ENCODE measurements at places on chromosomes 5 and 9. TPM values are rescaled to one million over a fixed set of nuclear protein-coding genes. Genes with fewer than 3 reads are reported as not detected.

DNA sequence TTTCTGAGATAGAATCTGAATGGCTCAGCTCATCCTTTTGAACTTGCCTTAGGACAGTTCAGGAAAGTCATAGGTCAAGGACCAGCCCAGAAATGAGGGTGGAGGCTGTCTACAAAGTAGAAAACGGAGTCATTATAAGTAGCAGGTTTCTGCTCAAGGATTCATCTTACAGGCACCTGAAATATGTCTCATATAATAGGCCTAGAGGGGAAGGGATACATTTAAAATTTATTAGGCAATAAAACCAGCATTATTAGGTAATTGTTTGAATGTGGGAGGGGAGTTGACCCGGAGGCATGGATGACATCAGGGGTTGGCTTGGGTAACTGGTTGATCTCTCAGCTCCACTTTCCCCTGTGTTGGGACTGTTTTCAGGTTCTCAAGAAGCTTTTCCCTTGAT lies 11.9 kb upstream of the GALNT10 start:
- no peak for DNase-seq

GRCh38 chr5:84599964-84600363 lies 215.3 kb upstream of the EDIL3 start:
- no peak for DNase-seq

- peak; percentile 6 for DNase-seq
Observed at GRCh38 chr9:100294806-100295205, 57.9 kb downstream of the TEX10 start.

DNA sequence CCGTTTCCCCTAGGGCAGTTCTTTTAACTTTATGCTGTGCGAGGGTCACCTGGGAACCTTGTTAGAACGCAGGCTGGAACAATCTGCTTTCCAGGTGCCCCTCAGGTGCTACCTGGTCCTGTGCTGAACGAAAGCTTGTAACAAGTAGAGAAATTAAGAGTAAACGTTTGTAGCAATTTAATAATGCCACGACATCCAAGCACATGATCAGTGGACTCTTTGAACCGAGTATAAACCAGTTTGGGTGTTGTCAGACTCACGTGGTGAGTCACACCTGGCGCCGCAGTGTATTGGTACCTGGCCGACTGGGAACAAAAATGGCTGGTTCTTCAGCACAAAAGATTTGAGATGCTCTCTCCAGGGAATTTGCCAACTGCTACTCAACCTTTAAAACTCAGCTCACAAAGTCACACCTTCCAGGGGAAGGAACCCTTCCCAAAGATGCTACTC lies 926 bp upstream of the MYO10 start:
- DNase-seq, result no peak

DNA sequence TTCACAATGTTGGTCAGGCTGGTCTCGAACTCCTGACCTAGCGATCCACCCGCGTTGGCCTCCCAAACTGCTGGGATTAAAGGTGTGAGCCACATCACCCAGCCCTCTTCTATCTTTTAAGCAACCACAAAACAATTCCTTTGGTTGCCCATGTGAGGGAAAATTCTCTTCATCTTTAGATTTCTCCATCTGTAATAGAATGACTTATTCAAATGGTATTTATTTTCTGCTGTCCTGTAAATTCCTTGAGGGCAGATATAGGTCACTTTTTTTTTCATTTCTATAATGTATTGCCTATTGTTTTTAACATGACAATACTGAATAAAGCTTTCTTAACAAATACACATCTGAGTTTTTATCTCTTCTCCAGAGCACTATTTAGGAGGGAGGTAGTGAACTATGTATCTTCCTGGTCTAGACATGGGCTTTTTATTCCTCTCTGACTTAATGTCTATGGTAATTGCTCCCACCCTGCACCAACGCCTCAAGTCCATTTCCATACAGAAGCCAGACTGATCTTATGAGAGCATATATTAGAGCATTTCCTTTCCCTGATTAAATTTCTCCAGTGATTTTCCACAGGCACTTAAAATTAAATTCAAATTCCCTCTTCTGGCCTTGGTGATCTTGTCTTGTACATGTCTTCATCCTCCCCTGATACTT lies 595.6 kb downstream of the CAAP1 start:
- no peak for DNase-seq

DNA sequence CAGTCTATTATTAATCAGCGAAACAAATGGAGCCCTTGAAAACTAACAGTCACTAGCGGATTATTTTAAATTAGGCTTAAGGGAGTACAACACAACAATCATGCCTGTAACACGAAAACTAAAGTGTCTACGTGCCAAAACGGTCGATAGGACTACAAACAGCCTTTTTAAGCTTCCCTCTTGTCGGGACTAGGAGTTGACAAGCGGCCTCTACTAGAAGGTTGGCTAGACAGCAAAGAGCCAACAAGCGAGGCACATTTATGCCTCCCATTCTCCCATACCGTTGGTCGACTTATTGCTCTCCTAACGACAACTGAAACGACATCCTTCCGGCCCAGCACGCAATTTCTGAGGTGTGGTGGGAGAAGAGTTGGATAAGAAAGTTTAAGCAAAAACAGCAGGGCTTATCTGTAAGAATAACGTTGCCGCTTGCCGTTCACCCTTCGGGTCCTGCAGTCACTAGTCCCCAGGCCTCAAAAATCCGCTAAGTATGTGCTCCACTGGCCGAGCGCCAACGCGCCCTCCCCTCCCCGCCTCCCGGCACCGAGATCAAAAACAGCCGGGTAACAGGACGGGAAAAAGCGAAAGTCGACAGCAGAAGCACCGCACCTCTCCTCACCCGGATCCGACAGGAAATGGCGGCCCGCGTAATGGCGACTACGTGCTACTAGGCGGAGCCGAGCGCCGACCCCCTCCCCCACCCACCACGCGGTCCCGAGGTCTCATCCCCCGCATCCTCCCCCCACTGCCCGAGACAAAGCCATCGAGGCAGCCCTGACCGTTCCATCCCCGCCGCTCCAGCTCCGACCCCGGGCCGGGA lies 813 bp downstream of the HNRNPK start:
- DNase-seq, result peak; percentile 78

- DNase-seq, result no peak
Observed at GRCh38 chr5:91142819-91143218, 240.3 kb downstream of the ARRDC3 start.

- no peak for DNase-seq
Observed at GRCh38 chr9:123465304-123465703, 109.3 kb downstream of the CRB2 start.

DNA sequence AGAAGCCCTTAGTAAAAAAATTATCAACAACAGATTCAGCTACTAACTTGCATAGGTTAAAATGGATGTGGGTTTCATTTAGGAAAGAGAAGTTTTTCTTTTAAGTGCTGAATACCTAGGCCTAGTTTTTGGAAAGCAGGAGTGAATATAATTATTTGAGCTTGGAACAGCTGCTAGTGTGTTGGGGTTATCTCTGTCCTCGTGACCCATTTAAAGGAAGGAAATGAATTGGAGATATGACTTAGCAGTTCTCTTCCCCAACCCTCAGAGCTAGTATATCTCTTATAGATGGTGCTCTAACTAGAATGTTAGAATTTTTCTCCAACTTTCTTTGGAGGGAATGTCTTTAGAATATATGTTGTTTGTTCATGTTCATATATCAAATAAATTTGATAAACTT lies 38.6 kb downstream of the ZNF366 start:
- peak; percentile 57 for DNase-seq

DNA sequence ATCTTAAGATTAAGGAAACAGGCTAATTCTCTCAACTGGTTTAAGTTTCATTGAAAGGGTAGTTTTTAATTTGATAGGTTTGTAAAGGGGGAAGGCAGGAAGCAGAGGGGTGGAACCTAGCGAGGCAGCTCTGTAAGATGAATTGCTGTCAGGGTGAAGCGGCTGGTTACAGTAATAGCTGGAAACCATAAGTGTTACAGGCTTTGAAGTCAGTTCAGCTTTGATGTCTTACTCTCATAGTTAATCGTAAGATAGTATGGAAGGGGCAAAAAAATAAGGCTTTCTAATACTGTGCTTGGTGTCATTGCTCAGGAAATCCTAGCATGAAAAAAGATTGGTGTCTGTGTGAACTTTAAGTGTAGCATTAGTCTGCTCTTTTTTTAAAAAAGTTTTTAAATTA lies 20.3 kb downstream of the POU5F2 start:
- no peak for DNase-seq

DNA sequence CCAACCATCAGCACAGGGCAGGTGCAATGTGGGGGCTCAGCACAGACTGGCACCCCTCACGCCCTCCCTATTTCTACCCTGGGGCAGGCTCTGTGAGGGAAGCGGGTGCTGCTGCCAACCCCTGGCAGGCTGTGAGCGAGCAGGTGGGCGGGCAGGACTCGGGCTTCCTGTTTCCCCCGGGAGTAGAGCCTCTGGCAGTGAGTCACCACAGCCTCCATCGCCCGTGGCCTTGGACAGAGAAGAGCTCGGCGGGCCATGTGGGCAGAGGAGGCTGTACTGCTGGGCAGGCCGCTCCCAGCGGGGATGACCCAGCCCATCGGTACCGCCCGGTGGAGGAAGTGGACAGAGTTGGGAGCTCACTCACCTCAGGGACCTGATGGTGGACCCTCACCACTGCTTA lies 16.6 kb downstream of the KCNT1 start:
- DNase-seq, result peak; percentile 56

DNA sequence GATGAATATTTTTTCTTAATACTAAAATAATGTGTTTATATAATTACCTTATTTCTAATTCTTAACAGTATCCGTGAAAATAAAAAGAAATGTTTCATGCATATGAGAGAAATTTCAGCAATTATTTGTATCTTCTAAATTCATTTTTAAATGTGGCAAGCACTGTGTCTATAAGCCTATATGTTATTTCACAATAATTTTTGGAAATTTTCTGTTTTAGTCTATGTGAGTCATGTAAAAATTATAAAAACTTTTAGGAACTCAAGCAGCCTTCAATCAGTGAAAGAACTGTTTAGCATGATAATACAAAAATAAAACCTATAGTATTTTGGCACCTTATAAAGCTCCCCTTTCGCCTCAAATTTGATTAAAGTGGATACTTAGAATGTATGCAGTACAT lies 96.8 kb downstream of the ZCCHC7 start:
- no peak for DNase-seq

DNA sequence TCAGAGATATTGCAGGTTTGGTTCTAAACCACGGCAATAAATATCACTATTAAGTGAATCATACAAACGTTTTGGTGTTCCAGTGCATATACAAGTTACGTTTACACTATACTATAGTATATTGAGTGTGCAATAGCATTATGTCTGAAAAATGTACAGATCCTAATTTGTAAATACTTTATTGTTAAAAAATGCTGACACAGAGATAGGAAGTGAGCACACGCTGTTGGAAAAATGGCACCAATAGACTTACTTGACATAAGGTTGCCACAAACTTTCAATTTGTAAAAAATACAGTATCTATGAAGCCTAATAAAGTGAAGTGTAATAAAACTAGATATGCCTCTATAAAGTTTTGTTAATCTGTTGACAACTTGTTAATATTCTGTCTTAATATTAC lies 16.0 kb downstream of the CFAP90 start:
- no peak for DNase-seq

GRCh38 chr9:16884952-16885513 lies 14.6 kb upstream of the BNC2 start:
- DNase-seq, result no peak

DNA sequence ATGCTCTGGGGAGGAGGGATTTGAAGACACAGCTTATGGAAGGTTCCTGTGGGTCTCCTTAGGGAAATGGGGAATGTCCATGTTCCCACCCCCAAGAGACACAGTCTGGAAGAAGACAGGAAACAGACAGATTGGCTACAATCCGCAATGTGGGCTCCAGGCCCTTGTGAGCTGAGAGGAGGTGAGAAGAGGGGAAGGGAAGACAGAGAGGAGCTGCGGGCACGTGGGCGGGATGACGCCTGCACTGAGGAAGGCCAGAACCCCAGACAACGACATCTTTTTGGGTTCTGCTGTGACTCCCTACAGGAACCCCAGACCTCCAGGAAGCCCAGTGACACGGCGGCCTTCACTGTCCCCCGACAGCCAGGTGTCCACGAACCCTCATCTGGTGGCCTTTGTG lies 29.9 kb upstream of the NKD2 start:
- no peak for DNase-seq

The CLIC3 gene
- total RNA-seq, result not detected

The CD274 gene
- total RNA-seq, result 29.7 TPM

The REXO4 gene
- 29.5 TPM for total RNA-seq

The PAEP gene
- total RNA-seq, result not detected

The PAPPA gene
- 0.13 TPM for total RNA-seq

Data from endothelial cell of umbilical vein (primary cell).